ENCODE measurements at places on chromosomes 6 and 20.

DNA sequence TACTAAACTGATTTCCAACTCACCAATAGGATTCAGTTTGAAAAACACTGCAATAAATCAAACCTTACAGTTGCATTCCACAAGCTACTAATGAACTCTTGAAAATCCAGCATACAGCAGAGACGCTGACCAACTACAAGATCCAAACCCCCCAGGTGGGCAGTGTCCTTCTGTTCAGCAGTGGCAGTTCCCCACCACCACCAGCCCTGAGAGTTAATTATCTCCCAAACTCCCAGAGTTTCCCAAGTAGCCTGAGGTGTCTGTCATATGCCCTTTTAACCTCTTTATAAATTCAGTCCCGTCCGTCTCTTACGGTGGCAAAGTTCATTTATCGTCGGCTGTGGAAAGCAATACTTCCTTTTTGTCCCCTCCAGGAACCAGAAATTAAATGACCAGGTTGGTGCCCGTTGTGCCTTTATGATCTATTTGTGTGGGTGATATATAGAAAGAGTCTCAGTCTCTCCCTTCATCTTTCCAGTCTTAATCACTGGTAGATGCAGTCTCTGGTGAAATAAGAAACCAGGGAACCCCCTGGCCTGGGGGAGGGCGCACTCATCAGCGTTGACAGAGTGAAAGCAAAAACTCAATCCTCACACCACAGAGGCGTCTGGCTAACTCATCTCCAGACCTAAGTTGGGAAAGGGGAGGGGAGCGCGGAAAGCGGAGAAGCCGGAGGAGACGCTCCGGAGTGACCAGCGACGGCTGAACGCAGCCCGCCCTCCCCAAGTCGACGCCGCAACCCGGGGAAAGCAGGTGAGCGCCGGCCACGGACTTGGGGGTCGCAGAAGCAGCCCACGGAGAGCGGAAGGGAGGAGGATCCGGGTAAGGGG, 717 bp downstream of the MRPL14 start:
- DNase-seq = peak; percentile 56

GRCh38 chr6:30747902-30748769, 3.8 kb upstream of the IER3 start:
- DNase-seq = peak; percentile 82

DNA sequence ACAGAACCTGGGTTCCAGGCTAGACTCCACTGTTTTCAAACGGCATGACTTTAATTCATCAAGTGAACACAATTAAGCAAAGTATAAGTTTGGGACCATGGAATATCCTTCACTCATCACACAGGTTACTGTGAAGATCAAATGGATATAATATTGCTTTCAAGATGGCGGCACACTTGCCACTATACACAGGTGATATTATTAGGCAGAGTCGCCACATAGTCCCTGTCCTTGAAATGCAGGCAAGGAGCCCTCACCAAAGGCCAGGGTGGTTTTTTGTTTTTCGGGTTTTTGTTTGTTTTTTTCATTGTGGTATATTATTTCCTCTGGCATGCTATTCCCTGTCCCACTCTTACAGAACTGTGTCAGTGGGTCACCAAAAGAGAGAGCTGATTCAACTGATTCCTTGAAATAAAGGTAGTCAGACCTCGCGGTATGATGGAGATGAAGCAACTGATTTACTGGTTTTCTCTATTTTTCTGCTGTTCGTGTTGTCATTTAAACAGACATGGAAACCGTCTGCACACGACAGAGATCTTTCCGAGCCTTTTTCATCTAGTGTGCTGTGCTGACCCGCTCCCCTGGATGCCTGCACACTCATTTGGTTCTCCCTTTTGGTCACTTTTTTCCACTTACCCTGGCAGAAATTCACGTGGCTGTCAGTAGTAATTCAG, 29.7 kb downstream of the MYB start:
- DNase-seq = no peak

GRCh38 chr6:142469220-142469619, 167.4 kb downstream of the ADGRG6 start:
- DNase-seq = no peak

GRCh38 chr20:58017970-58018530, 210.4 kb downstream of the ANKRD60 start:
- no peak for DNase-seq

DNA sequence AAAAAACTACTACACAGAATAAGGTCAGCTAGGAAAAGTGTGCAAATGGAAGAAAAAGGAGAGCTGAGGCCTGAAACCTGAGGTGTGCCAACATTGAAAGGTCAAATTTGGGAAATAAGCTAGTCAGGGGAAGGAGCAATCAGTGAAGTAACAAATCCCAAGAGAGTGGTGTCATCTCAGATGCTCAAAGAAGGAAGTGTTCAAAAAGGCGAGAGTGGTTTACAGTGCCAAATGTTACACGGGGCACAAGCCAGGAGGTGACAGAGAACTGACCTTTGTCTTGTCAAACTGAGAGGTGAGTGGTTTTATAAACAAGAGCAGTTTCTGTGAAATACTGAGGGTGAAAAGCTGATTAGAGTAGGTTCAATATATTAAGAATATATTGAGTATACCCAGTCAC, 83.0 kb upstream of the TCF21 start:
- no peak for DNase-seq

DNA sequence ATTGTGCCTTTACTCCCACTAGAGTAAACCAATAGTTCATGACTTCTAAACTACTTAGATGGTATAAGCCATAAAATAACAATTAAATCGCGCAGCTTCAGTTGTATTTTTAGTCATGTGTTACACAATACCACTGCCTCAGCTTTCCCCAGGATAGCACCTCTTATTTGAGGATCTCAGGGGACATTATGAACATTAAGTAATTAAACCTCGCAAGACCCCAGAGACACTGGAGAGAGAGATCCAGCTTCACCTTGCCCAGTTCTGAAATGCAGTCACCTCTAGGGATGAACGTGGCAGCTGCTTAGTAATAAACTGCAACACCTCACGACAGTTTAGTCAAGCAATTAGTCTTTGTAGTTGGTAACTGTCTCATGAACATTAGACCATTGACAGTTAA, 87.1 kb downstream of the CFAP61 start:
- no peak for DNase-seq

DNA sequence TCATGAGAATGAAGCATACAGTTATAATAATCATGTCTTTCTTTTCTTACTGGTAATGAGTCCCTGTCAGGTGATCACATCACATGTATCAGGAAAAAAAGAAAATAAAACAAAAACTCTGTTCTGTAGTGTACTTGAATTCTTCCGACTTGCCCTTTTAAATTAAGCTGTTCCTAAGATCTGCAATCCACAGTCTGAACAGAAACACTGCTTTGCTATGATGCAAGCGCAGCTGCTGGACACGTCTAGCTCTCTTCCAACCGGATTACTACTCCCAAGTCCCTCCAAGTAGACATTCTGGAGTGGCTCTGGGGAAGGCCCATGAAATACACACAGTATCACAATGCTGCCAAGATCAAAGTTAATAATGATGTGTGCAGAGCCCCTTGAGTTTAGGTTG, 83.7 kb downstream of the FYN start:
- DNase-seq = no peak

- no peak for DNase-seq
Measured at GRCh38 chr6:165092881-165093595, 216.4 kb downstream of the C6orf118 start.

DNA sequence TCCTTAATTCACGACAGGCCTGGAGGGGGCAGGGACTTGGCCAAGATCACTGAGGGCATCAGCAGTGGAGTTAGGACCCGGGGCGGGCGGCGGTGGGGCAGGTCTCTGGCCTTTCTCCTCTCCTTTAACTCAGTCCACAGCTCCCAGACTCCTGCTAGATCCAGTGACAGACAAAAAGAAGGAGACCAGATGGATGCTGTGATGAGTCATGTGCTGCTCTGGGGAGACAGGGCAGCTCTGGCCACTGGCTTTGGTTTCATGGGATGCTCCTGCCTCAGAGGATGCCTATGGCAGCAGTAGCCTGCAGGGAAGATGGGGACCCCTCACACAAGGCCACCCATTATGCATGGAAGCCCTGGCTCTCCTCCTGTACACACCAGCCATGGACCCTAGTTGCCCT, 20.5 kb downstream of the EPB41L1 start:
- DNase-seq = no peak

GRCh38 chr6:151436802-151437201, 15.1 kb downstream of the RMND1 start:
- DNase-seq = no peak

DNA sequence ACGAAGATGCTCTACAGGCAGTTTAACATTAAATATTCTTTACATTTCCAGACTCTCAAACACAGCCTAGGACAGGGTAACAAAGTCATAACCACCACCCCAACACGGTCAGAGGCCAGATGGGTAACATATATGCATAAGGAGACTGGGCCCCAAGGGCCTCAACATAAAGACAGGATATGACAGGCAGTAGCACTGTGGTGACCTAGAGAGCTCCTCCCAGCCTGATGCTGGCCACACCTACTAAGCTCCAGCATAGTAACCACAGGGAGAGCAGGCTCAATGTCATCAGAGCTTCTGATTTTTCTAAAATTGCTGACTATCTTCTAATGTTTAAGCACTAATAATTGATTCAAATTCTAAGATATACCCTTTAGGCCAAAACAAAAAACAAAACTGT, 21.7 kb downstream of the SMLR1 start:
- no peak for DNase-seq

- DNase-seq = no peak
Measured at GRCh38 chr6:89321131-89321970, 6.3 kb upstream of the GABRR2 start.

- DNase-seq = no peak
Measured at GRCh38 chr6:146912730-146913685, 291.2 kb upstream of the STXBP5 start.

- DNase-seq = peak; percentile 59
Measured at GRCh38 chr6:30845183-30845582, 39.1 kb upstream of the DDR1 start.

- DNase-seq = no peak
Measured at GRCh38 chr20:36499723-36500501, 41.4 kb upstream of the MYL9 start.

- DNase-seq = no peak
Measured at GRCh38 chr6:133895573-133896343, 6.8 kb downstream of the TCF21 start.

GRCh38 chr6:161128680-161129196, 137.2 kb downstream of the MAP3K4 start:
- no peak for DNase-seq

GRCh38 chr20:16563066-16563806, 10.0 kb downstream of the KIF16B start:
- no peak for DNase-seq

- no peak for DNase-seq
Measured at GRCh38 chr6:168468045-168468444, 27.1 kb downstream of the SMOC2 start.

- no peak for DNase-seq
Measured at GRCh38 chr6:117267766-117268534, 2.6 kb downstream of the VGLL2 start.

DNA sequence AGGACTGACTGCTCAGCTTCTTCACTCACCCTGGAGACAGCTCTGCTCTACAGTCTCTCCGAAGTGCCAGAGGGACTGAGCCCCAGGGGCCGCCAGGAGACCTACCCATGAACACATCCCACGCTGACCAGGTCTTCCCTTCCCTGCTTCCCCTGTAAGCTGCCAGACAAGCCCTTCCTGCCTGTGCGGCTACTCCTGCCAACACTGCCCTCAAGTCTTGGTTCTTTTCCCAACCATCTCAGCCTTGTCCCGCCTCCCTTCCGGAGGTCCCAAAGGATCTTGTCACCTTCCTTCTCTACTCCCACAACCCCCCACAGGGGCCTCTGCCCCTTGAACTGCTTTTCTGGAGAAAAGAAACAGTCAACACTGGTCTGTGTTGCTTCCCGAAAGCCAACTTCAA, 15.0 kb downstream of the CPNE5 start:
- no peak for DNase-seq

DNA sequence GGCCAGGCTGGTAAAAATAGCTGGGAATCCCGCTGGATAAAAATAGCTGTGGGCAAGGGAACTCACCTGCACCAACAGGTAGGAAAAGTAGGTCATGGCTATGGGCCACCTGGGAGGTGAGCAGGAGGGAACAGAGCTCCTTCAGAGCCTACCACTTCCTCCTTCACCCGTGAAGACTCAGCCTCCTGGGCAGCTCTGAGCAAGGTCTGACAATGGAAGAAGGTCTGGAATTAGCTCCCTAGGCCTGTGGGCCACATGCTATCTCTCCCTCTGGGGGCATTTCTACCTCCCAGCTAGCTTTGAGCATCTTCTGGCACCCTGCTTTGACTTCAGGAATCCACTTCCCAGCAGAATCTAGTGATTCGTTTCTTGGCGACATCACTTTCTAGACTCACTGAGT, 153.9 kb downstream of the MRPL14 start:
- no peak for DNase-seq

- no peak for DNase-seq
Measured at GRCh38 chr6:119894811-119895210, 545.2 kb upstream of the MAN1A1 start.

GRCh38 chr20:62771396-62772102, 24.7 kb upstream of the MRGBP start:
- no peak for DNase-seq

GRCh38 chr6:112123982-112124381, 36.6 kb downstream of the FAM229B start:
- DNase-seq = no peak

- no peak for DNase-seq
Measured at GRCh38 chr6:144630857-144631256, 345.7 kb downstream of the UTRN start.

GRCh38 chr20:6686171-6686570, 81.3 kb upstream of the BMP2 start:
- no peak for DNase-seq

- DNase-seq = no peak
Measured at GRCh38 chr6:148463671-148464070, 121.0 kb downstream of the SASH1 start.

GRCh38 chr6:77633993-77634715, 18.7 kb upstream of the MEI4 start:
- no peak for DNase-seq

DNA sequence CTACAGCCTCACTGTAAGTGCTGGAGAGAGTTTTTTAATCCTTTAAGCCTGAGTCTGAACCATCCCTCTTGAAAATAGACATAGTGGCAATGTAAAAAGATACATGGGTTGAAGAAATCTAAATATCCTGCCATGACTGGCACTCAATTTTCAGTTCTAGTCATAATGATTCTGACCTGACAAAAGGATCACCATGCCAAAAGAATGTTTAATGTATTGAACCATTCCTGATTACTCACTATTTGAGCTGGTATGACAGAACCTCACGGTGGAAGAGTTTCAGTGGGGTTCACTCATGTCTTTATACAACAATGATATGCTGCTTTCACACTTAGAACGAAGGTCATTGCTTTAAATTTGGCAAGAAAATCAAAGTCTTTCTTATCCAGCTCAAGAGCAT, 93.4 kb downstream of the HIVEP2 start:
- DNase-seq = no peak

DNA sequence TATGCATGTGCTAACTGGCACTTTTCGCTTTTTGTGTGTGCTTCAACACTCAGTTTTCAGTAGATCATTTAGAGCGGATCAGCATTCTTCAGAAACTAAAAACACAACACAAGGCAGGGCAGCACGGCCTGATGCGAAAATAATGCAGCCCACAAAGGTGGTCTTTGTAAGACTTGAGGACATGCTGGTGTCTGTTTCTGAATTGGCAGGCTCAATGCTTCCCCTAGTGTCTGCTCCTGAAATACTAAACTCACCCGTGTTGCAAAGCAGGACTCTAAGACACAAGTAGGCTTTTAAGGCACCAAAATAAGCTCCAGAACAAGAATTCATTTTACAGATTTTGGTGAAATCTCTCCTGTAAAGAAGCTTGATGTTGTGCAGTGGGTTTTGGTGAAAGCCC, 676.5 kb downstream of the TENT5A start:
- peak; percentile 26 for DNase-seq

- no peak for DNase-seq
Measured at GRCh38 chr6:149898966-149899365, 1.1 kb upstream of the RAET1E start.
